NCI-H1105 treated with DMSO at 0.1 percent for 48 hours (cell line): ENCODE measurements at places on chromosomes 3 and 15.

DNA sequence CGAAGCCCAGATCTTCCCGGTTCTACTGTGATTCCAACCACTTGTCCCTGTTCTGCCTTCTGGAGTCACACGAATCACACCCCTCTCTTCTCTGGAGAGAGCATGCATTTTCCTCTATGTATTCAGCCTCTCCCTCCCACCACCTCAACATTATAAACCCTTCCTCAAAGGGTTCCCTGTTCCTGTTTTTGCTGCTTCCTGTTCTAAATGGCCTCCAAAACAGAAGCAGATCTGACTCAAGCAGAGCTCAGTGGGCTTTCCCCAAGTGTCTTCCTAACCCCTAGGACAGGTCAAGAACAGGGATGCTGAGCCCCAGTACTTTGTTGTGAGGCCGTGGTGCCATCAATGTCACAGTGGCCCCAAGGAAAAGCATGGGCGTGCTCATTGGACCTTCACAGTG is 75.7 kb upstream of the ARNT2 start:
- no peak for DNase-seq

DNA sequence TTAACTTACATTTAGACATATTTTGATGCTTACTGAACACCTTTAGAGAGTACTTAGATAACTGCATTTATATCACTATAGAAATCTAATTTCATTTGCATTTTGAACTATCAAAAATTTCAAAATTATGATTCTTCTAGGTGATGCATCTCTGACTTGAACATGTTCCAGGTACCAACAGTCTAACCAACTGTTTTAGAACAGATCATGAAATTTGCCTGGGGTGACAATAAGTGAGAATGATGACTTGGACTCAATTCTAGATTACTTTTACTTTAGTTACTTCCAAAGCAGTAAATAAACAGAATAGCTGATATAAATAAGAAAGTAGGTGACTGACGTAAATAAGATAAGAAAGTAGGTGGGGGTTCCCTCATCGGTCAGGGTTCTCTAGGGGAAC is 307.8 kb downstream of the BCHE start:
- DNase-seq, result no peak

DNA sequence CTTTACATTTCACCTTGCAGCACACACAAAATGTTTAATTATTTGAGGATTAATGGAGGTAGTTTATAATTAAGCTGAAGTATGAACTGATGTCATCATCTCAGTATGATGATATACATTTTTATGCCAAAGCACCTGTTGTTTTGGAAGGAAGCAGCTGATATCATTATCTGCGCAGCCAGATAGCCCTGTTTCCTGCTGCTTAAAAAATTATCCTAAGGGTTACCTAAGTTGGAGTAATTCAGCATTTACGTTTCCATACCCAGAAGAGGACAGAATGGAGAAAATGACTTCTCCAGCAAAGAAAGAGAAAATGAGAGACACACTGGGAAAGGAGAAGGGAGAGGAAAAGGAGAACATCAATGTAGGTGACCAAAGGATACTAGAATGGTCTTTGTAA is 370.3 kb upstream of the PLSCR5 start:
- DNase-seq, result no peak

DNA sequence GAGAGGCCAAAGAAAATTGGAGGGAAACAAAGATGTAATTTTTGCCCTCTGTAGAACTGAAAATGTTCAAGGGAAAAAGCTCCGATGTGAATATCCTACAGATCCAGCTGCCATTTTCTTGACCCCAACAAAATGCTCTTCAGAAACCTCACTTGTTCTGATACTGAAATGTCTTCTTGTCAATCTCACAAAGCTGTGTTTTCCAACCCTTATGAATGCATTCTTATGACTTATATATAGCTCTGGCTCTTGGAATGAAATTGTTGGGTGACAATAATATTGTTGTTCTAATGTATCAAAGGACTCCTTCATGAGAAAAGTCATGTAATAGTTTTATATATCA is 157.1 kb upstream of the TGFBR2 start:
- DNase-seq, result no peak

- no peak for DNase-seq
Observed at GRCh38 chr15:49847423-49848281, 226.8 kb downstream of the DTWD1 start.

DNA sequence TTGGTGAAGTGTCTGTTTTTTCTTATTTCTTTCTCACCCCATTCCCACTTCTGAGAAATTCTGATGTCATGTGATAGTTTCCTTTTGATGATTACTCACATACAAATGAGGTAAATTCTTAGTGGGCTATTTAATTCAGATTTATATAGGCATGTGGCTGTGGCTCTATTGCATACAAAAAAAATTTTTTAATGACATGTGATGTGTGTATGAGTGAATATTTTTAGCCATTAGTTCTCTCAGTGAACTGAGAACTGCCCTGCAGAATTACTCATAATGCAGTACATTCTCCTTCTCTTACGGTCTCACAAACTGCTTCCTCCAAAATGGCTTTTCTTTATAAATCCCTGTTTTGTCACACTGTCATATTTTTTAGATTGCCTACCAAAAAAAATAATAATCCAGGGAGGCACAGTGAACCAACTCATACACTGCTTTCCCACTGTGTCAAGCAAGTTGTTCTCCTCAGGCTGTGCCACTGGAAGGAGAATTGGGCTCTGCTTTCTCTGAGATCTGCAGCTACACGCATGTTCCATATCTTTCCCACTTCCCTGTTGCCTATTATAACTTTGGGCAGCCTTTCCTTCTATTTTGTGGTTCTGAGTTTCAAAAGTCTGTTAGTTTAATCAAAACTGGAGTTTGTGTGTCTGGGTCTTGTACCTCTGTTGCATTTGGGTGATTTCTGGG is 415.7 kb upstream of the THBS1 start:
- no peak for DNase-seq

DNA sequence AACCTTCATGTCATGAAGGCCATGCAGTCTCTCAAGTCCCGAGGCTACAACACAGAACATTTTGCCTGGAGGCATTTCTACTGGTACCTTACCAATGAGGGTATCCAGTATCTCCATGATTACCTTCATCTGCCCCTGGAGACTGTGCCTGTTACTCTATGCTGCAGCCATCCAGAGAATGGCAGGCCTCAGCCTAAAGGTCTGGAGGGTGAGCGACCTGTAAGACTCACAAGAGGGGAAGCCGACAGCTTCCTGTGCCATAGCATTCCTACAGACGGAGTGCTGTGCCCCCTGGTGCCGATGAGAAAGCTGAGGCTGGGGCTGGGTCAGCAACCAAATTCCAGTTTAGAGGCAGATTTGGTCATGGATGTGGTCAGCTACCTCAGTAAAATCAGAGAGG is 51.3 kb upstream of the CADPS start:
- no peak for DNase-seq

- DNase-seq, result no peak
Observed at GRCh38 chr15:23616536-23616935, 31.1 kb downstream of the MAGEL2 start.

DNA sequence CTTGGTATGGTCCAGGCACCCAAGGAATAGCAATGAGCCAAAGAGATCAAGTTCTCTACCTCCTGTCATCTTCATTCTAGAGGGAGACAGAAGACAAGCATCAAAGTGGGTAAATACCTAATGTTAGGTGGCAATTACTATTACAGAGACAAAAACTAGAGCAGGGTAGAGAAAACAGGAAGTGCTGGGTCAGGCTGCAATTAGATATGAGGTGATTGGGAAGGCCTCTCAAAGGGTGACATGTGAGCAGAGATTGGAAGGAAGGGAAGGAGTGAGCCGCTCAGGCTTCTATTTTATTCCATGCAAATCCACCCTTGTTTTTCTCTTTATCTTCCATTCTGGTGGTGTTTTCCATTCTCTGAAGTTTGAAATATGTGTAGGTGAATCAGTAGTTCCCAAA is 37.4 kb downstream of the EBLN2 start:
- DNase-seq, result no peak

DNA sequence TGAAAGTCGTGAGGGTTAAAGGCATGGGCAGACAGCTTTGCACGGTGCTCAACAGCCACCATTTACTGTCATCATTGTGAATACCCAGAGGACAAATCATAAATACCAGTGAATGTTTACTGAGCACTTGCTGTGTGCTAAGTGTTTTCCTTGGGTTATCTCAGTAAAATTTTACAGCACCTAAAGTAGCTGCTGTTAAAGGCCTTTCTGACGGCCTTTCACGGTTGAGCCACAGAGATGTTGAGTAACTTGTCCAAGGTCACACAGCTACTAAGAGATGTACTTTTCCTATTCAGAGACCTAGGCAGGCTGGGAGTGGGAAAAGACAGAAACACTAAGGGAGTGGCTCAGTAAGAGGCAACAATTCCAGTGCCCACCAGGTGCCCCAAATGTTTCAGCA is 393 bp upstream of the CPNE9 start:
- no peak for DNase-seq

DNA sequence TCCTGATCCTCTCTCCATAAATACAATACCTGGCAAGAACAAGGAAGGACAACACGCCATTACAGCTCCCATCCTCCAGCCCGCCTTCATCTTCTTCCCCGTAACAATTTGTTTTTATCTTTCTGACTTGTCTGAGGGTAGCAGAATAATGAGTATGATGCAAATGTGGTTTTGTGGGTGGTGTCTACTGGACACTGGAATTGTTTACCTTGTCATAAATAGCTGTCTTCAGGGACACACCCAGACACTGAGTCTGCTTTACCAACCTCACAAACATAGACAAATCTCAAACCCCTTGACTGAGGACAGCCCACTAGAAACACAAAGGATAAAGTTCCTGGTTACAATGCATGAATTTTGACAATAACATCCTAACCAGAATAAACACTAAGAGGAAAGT is 13.4 kb downstream of the WDR72 start:
- no peak for DNase-seq

DNA sequence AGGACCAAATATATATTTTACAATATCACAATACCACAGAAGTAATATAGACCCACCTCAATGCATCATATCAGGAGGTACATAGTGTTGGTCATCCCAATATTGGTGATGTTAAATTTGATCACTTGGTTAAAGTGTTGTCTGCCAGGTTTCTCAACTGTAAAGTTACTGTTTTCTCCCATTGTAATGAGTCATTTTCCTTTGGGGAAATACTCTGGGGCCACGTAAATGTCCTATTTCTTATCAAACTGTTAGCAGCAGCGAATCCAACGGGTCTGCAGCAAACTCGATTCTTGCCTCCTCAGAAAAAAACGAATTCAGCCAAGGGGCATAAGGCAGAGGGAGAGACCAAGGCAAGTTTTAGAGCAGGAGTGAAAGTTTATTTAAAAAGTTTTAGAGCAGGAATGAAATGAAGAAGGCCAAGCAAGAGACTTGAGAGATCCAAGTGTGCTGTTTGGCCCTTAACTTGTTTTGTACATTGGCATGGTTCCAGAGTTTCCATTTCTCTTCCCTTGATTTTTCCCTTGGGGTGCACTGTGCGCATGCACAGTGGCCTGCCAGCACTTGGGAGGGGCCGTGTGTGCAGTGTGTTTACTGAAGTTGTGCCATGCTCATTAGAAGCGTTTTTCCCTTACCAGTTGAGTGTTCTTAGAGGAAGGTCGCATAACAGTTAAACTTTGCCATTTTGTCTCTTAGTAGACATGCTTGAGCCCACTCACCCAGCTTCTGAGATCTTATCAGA is 512.5 kb downstream of the AGBL1 start:
- DNase-seq, result peak; percentile 45

- DNase-seq, result no peak
Observed at GRCh38 chr3:59808446-59808845, 758.6 kb upstream of the CFAP20DC start.

GRCh38 chr15:62112616-62113593 is 46.1 kb downstream of the C2CD4A start:
- DNase-seq, result no peak

DNA sequence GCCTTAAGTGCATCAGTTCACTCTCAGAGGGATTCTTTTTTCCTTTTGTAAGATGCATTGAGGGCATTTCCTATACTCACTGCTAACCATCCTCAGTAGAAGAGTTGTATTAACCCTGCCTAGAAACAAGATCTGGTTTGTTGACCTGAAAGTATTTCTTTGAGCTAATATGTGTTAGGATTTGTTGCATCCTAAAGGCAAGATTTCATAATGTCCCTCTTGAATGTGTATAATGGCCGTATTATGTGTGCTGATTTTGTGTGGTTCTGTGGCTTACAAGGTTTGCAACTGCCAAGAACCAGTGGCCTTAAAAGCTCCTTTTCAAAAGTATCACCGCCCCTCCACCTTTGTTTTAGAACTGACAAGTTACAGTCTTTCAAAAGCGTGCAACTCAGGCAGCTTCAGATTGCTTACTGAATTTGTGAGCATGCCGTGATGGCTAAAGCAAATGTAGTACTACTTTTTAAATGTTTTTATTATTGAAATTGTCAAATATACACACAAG is 182.0 kb upstream of the BHLHE40 start:
- no peak for DNase-seq

- peak; percentile 49 for DNase-seq
Observed at GRCh38 chr15:58467121-58467721, 35.4 kb downstream of the LIPC start.

DNA sequence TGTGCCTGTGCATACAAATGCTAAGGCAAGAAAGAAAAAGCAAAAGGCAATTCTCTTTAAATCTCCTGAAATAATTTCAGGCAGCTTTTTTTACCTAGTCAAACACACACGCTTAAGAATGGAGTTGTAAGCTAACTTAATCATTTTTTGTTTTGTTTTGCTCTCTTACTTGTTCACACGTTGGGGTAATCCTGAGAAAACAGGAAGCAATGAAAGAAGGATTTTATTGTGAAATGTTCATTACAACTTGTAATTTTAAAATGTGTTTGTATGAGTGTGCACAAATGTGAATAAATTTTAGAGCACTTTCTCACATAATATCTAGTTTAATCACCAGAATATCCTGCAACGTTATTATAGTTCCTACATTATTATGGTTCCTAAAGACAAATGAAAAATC is 263.8 kb downstream of the LPP start:
- DNase-seq, result no peak

- DNase-seq, result no peak
Observed at GRCh38 chr3:23439080-23439479, 236.0 kb downstream of the UBE2E2 start.

GRCh38 chr3:124860599-124860998 is 26.6 kb downstream of the ITGB5 start:
- DNase-seq, result no peak

DNA sequence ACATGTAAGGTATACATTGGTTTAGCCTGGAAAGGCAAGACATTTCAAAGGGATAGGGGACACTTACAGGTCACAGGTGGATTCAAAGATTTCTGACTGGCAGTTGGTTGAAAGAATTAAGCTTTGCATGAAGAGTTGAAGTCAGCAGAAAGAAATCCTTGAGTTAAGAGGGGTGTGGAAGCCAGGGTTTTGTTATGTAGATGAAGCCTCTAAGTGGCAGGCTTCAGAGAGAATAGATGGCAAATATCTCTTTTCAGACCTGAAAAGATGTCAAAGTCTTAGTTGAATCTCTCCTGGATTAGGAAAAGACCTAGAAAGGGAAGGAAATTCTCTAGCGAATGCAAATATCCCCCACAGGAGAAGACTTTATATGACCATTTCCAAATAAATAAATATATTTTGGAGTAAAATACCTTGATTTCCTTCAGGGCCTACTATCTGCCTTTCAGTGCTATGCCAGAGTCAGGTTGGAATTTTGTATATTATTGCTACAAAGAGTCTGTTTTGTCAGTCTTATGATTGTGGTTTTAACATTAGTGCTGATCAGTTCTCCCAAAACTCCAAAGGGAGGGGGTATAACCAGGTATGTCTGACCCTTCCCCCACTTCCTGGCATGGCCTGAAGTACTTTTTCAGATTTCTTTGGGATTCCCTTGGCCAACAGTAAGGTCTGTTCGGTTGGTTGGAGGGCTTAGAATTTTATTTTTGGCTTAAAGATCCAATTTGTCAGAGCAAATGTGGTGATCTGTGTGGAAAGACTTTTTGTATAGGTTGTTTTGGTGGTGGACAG is 286.4 kb downstream of the LRTM1 start:
- DNase-seq, result no peak
